ENCODE measurements at places on chromosomes 7 and 10.

GRCh38 chr7:106375499-106375898 is 90.7 kb upstream of the NAMPT start:
- DNase-seq: no peak

GRCh38 chr7:137838706-137839315 is 8.0 kb downstream of the DGKI start:
- no peak for DNase-seq

DNA sequence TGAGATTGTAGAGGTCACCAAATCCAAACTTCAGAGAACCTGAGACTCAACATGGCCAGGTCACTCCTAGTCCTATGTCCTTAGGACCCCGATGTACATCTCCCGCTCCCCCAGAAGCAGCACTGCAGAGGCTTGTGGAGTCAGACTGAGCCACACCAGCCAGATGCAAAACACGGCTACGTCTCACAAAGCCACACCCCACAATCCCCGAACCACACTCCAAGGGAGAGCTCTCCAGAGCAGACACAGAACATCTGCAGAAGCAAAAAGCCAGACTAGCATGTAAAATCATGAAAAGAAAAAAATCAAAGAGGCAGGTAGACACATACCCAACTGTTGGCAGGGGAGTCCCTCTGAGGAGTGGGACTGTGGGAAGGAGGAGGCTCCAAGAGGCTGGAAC is 104.9 kb downstream of the CTBP2 start:
- DNase-seq: no peak

- no peak for DNase-seq
Observed at GRCh38 chr10:73908853-73909539, 1.9 kb upstream of the PLAU start.

DNA sequence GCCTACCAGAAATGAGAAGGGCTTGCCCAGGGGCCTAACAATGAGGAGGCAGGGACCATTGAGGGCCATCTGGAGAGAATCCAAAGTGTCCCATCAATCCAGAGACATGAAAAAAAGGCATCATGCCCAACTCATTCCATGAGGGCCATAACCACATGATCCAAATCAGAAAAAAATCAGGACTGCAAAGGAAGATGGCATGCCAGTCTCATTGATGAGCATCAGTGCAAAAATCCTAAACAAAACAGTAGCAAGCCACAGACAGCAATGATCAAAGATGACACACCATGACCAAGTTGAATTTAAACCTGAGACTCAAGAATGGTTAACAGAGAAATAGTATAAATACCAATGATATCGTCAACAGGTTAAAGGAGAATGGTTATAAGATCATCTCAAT is 7.0 kb upstream of the CYP3A4 start:
- DNase-seq: no peak

DNA sequence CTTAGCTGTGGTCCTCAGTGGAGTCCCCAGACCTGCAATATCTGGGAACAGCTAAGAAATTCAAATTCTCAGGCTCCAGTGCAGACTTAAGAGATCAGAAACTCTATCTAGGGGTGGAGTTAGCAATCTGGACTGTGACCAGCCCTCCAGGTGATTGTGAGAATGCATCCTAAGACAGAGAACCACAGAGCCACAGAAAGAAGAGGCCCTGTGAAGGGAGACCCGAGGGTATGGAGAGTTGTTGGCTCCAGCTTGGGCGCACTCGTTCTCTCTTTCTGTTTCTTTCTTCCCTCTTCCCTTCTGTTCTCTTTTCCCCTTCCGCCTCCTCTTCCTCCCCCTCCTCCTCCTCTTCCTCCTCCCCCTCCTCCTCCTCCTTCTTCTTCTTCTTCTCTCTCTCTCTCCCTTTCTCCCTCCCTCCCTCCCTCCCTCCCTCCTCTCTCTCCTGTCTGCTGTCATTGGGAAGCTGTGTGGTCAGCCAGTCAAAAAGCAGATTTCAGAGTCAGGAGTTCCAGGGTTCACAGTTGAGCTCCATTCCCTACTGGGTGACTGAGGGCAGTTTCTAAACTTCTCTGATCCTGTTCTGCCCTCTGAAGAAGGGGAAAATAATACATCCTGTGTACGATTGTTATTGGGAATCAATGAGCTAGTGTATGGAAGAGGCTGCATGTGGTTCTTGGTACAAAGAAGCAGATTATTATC is 62.1 kb upstream of the STEAP1B start:
- DNase-seq: no peak

- no peak for DNase-seq
Observed at GRCh38 chr10:112766636-112767035, 183.4 kb upstream of the TCF7L2 start.

- peak; percentile 25 for DNase-seq
Observed at GRCh38 chr10:58998924-58999713, 177.3 kb upstream of the PHYHIPL start.

DNA sequence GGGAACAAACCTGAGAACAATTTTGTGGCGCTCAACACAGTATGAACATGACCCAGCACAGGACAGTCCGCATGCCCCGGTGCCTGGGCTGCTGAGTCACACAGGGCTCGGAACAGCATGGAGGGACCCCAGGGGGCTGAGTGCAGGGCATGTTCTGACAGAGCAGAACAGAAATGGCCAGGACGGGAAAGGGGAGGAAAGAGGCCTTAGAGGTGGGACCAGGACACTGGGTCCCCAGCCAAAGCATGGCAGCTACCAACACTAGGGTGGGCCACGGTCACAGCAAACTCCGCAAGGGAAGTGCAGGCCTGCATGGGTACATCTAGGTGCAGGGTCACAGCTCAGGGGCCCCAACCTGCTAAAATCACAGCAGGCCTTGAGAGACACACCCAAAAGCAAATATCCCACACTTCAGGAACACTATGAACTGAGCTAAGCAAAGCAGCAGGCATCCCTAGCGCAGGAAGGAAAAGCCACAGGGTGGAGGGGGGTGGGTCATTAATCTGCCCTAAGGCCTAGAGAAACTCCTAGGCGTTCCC is 5.6 kb downstream of the IMPDH1 start:
- DNase-seq: no peak

- no peak for DNase-seq
Observed at GRCh38 chr10:90604636-90605035, 253.2 kb downstream of the HTR7 start.

GRCh38 chr7:20236790-20237189 is 19.6 kb upstream of the MACC1 start:
- DNase-seq: no peak

DNA sequence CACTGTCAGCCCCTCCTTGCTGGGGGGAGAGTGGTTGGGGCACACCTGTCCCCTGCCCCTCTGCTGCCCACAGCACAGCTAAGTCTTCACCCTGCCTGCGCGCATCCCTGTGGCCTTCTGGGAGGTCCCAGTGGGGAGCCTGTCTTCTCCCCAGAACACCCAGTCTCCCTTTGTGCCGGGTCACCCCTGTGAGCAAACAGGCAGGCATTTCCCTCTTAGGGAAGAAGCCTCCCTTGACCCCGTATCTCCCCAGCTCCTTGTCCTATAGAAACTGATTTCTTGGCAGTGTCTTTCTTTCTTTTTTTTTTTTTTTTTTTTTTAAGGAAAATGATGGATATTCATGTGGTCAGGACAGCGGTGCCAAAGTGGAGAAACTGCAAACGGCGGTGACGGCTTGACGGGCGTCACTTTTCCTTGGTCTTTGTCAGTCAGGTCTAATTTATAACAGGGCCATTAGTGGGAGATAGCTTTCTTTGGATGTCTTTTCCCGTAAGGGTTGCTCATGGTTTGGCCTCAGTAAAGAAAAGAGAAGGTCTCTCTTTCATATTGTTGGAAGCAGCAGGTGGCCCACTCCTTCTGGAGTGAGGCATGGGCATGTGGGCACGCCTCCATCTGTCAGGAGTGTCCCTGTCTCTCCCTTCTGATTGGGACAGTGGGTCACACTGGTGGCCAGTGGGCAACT is 115.3 kb downstream of the NKX6-2 start:
- DNase-seq: no peak

GRCh38 chr10:88893611-88894010 is 13.6 kb downstream of the STAMBPL1 start:
- no peak for DNase-seq

GRCh38 chr10:81995254-81995653 is 120.3 kb downstream of the NRG3 start:
- DNase-seq: no peak

DNA sequence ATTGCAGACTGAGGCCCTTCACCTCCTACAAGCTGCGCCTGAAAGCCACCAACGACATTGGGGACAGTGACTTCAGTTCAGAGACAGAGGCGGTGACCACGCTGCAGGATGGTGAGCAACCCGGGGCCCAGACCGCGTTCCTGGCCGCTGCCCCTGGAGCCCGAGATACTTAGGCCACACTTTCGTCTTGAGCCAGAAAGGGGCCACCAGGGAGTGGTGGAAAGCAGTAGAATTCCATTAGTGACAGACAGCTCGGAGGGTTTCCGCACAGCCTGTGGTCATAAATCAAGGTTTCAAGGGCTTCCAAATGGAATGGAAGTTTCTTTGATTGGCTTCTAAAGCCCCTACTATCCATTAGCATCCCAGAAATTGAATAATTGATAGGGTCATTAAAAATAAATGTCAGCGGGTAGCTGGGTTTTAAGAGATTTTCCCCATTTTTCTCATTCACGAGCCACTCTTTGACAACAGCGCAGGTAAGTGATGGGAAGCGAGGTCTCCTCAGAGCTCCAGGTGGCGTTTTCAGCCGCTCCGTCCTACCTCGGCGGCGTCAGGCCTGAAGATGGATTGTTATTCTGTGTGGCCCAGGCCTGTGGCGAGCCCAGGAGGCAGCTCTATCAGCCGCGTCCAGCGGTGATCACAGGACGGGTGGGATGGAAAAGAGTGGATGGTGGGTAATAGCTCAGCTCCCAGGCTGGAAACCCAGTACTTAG is 523.5 kb upstream of the FOXK1 start:
- DNase-seq: no peak

DNA sequence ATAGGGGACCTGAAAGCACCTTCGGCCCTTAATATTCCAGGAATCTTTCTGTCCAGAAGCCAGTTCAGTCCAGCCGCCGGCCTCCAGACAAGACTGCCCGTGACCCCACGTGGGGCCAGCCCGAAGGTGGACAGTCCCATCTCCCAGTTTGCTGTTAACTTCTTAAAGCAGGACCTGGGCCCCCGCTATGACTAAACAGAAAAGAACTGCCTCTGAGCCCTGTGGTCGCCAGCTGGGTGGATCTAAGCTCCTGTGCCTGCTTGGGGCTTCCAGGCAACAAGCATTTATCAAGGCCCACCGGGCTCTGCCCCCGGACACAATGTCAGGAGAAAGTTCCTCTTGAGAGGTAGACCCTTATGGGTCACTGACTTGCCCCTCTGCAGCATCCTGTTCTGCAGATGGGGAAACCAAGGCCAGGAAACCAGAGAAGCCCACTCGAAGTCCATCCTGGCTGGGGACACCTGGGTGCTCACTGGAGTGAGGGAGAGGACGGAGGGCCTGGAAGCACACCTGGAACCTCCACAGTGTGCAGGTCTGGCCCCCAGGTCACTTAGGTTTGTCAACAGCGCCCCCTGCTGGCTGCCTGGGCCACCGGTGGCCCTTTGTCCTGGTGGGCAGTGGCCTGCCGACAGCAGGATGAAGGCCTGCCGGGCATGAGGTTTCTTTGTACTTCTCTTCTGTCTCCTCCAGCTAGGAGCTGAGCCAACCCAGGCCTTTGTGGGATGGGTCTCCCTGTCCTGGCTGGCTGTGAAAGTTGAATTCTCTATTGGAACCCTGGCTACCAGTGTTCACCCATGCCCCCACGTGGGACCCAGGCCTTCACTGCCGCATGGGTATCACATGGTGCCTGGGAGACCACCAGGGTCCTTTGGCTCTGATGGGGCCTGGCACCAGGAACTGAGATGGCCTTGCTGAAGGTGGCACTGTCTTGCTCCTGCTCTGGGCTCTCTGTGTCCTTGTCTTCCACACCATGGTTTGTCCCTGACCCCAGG is 128.0 kb downstream of the ZMIZ1 start:
- peak; percentile 62 for DNase-seq

GRCh38 chr10:75417522-75417927 is 13.9 kb upstream of the LRMDA start:
- DNase-seq: no peak

- DNase-seq: no peak
Observed at GRCh38 chr10:125000366-125001312, 58.7 kb downstream of the ZRANB1 start.

DNA sequence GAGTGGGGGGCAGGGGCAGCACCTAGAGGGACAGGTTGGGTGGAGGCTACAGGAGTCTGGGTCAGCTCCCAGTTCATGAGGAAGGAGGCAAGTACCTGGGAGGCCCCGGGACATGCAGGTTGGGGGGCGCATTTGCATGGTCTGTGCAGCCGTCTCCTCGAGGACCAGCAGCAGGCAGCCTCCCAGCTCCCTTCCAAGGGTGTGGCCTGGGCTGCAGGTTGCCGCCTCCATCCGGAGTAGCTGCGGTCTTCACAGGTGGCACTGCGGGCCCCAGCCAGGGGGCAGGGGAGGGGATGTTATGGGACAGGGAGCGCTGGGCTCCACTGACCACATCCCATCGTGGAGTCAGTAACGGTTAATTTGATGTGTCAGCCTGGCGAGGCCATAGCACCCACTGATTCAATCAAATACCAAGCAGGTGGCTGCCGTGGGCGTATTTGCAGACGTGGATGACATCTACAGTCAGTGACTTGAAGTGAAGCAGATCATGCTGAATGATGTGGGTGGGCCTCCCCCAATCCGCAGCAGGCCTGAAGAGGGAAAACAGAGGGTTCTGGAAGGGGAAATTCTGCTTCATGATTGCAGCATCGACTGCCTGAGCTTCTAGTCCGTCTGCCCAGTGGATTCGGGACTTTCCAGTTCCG is 81.6 kb downstream of the PRKAG2 start:
- DNase-seq: no peak

DNA sequence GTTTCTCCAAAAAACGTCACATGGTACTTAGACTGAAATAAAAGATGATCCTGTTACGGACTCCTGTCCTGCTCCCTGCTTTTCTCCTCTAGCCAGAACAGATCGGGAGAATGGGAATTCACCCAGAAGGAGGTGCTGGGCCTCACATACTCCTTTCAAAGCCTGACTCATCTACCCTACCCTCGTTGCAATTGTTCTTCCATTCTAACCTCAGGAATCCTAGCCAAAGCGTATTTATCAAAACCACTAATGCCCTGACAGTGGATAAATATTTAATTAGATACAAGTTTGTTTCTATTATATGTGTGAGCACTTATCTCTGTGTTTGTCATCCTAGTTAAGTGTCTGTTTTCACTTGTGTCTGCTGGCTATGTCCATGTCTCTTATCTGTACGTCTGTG is 21.7 kb downstream of the ZCWPW1 start:
- DNase-seq: no peak

GRCh38 chr7:129617652-129618051 is 6.1 kb downstream of the NRF1 start:
- DNase-seq: no peak

DNA sequence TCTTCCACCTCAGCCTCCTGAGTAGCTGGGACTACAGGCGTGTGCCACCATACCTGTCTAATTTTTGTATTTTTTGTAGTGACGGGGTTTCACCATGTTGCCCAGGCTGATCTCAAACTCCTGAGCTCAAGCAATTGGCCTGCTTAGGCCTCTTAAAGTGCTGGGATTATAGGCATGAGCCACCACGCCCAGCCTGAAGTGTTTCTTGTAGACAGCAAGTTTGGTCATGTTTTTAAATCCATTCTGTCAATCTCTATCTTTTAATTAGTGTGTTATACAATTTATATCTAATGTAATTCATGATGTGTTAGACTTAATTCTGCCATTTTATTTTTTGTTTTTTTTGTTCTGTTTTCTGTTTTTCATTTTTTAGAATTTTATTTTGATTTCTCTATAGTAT is 17.2 kb upstream of the MXI1 start:
- no peak for DNase-seq
